ENCODE measurements at places on chromosomes 4 and X. TPM values are rescaled to one million over a fixed set of nuclear protein-coding genes. Genes with fewer than 3 reads are reported as not detected.

DNA sequence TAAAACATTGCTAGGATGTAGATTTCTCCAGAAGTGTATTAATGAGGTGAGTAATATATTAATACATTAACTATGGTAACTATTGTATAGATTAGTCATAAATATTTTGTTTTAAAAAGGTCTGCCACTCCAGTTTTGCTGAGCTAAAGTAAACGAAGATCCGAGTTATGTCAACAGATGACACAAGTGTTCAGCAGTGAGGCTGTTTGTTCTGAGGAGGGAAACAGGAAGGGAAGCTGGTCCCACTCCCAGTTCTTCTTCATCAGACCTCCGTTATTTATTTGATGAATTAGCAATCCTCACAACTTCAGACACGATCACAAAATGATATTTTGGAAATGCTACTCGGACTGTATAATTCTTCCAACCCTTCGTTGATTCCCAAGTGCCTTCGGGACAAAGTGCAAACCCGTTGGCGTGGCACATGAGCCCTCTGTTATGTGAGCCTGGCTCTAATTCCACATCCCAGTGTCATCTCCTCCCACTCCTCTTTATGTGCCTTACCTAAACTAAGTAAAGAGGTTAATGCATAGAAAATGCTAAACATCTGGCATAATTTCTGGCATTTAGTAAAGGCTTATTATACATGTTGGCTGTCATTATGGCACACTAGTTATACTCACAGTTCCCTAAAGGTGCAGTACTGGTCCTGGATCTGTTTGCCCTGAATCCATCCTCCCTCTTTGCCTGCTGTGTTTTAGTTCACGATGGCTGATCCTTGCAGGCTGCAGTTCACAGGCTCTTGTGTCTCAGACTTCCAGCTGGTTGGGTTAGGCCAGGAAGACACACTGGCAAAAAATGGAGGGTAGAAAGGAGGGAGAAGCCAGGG lies 190.6 kb upstream of the LNX1 start:
- peak; percentile 56 for DNase-seq

GRCh38 chrX:120000490-120001246 lies 57.1 kb upstream of the NKAP start:
- DNase-seq = no peak

GRCh38 chr4:166435449-166435848 lies 562.4 kb downstream of the TLL1 start:
- no peak for DNase-seq

- no peak for DNase-seq
Observed at GRCh38 chrX:131059246-131059645, 1.1 kb downstream of the ARHGAP36 start.

DNA sequence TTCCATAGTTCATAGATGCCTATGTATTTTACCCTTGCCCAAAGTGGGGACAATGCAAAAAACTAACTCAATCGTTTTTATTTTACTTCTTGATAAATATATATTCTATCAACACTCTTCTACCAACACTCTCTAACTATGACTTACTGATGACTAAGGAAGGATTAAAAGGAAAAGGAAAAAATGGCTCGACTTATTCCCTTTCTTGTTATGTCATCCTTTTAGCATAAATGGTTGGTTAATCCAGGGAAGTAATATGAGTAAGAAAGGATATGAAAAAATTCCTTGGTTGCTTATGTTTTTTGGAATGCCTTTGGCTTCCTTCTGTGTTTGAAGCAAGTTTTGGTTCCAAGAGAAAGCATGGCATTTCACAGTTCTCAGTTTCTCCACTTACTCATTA lies 1087.1 kb downstream of the C4orf33 start:
- DNase-seq = no peak

GRCh38 chr4:52868133-52868532 lies 6.0 kb downstream of the RASL11B start:
- no peak for DNase-seq

GRCh38 chrX:155108427-155108826 lies 37.1 kb downstream of the BRCC3 start:
- no peak for DNase-seq

- no peak for DNase-seq
Observed at GRCh38 chrX:75155447-75155826, 646 bp downstream of the ABCB7 start.

GRCh38 chr4:168593399-168593798 lies 96.5 kb downstream of the PALLD start:
- no peak for DNase-seq

GRCh38 chr4:62250100-62250499 lies 1050.0 kb downstream of the ADGRL3 start:
- no peak for DNase-seq

DNA sequence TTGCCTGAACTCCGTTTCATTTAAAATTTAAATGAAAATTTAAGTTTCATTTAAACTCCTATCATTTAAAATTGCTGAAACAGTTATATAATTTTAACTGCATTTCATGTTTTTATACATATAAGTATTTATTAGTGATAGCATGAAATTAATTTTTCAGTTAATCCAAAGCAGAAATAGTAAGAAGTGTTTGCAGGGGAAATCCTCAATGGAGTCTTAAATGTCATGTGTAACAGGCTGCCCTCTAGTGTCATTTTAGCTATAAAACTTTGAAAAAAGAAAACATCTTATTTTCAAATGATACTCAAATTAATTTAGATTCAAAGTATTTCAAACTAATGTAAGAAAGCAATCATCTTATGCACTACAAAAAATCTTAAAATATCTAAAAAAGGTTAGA lies 27.2 kb downstream of the TAPT1 start:
- DNase-seq = no peak

- DNase-seq = no peak
Observed at GRCh38 chr4:142282870-142283431, 563.1 kb downstream of the INPP4B start.

GRCh38 chr4:183906739-183907651 lies 1.9 kb downstream of the STOX2 start:
- DNase-seq = no peak

The S100P gene
- not detected for total RNA-seq

The FRMPD4 gene
- under 0.01 TPM for total RNA-seq

The ADAM29 gene
- total RNA-seq = not detected

The CCDC110 gene
- 0.98 TPM for total RNA-seq

The TMEM156 gene
- total RNA-seq = 64.9 TPM

The STOX2 gene
- 12.2 TPM for total RNA-seq

The SYN1 gene
- total RNA-seq = not detected

The CXCL8 gene
- 7.8 TPM for total RNA-seq

The TMEM31 gene
- total RNA-seq = not detected

The CXCL13 gene
- not detected for total RNA-seq

Data from Caki2 (cell line).